ENCODE measurements at places on chromosomes 2 and 18.
A peak's percentile ranks its signal among the peaks of the same experiment; 100 is the strongest.

DNA sequence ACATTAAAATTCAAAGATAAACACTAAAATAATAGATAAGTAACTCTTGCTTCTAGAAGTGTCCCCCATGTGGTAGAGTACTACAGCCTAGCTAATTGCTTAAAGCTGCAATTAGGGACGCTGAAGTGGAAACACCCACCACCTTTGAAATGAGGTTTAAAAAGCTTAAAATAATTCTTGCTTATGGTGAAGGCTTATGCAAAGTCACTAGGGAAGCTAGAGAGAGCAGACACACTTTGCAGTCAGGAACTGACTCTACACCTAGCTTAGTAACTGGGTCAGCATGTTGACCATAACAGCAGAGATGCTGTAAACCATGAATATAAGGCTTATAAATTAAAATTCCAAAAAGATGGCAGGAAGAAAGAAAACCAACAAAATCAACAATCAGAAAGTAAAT lies 65.4 kb upstream of the DSG1 start:
- DNase-seq: no peak

DNA sequence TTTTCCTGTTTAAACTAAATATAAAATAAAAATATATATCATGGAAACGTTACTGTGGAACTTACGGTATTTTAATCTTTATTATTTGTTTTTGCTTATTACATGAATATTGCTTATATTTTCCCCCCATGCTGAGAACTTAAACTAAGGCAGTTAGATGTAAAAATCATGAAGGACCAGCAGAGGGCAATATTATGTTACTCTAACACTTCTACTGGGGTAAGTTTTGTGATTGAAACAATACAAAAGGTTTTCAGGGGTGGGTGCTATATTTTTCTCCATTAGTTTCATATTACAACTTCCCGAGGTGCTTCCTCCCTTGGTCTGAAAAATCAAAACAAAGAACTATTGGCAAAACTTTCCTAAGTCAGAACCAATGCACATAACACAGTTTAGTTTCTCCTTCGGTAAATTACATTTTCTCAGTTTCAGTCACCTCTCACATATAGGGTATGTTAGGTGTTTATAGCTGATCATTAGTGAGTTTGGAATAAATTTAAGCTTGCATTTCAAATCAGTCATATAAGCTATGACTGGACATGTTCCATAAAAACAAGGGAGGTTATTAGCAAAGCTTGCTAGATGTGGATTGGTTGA lies 54.8 kb downstream of the ZNF407 start:
- DNase-seq: no peak

GRCh38 chr2:204706939-204707338 lies 161.7 kb downstream of the PARD3B start:
- no peak for DNase-seq

DNA sequence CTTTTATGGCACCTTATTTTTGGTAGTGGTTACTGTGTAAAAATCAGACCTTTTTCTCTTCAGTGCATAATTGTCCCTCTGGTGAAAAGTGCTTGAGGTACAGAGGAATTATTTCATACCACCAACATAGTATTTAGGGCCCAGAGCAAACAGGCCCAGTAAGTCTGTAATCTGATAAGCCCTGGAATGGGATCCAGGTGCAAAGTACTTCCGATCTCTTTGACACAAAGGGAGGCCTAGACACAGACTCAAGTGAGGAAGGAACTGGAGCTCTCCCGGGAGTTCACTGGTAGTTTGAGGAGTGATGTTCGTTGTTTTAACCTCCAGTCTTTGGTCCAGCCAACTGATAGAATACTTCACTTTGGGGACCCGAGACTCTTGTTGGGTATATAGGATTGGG lies 57.4 kb downstream of the RAB31 start:
- no peak for DNase-seq

DNA sequence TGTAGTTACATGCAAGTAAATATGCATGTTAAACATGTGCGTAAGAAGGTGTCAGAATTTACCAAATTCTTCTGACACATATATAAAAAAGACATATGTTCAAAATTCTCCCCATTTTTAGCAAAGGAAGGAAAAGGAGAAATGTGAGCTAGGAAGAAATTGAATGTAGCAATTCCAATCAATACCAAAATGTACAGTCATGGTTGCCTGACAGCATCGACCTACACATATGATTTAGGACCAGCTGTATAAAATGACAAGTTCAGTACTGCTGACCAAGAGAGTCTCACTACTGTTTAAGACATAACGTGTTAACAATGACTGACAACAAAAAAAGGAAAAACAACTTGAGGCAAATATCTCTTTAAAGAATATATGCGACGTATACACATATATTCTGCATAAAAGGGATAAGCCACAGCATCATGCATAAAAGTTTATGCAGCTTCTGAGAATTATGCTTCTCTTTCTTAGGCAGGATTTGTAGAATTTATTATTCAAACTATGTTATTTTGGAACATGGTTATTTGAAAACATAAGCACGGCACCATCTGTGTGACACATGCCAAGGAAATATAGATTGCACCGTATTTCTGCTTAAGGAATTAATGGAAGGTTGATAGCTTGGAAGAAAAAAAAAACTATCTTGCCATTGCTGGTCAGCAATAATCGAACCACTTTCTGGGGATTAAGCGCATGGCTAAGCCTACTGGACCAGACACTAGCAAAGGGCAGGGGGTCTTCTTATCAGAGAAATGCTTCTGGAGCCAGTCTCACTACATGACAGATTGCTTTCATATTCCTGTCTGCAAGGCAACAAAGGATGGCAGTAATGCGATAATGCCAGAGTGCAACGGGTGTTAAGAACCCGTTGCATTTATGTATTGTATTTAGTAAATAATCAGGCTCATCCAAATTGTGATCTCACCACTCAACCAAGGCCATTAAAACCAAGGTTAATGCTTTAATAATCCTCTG lies 154.0 kb downstream of the WDPCP start:
- DNase-seq: no peak

DNA sequence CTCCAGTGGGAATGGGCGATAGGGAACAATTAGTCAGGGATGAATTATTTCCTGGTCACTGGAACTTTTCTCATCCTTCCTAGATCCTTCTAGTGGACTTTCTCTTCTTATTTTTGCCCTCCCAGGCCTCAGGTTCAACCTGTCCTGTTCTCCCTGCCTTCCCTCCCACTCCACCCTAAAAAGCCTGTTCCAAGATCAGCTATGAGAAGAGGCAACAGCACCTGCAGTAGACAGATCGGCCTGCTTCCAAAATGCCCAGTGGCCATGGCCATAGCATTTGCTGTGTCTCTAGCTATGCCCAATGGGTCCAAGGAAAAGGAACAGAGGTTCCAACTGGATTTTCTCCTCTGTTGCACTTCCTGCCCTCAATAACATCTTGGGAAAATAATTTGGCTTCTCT lies 16.5 kb upstream of the KCNF1 start:
- DNase-seq: no peak

- DNase-seq: peak; percentile 31
Observed at GRCh38 chr2:69781321-69782248, 39.7 kb downstream of the ANXA4 start.

GRCh38 chr2:233470011-233470687 lies 96.4 kb downstream of the USP40 start:
- no peak for DNase-seq

DNA sequence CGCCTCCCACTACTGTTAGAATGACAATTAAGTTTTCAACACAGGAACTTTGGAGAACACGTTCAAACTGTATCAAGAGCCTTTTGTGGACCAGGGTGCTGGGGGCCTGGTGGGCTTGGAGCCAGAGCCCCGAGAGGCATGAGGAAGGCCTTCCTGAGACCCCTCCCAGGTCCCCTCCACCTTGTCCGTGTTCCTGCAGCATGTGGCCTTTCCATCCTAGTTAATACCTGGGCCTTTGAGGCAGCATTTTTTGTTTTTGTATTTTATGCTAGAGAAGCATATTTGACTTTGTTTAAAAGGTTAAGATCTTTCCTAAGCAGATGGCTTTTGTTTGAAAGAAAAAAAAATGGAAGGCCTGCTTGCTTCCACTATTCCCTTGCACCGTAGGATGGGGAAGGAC lies 68.0 kb downstream of the INPP4A start:
- DNase-seq: no peak

DNA sequence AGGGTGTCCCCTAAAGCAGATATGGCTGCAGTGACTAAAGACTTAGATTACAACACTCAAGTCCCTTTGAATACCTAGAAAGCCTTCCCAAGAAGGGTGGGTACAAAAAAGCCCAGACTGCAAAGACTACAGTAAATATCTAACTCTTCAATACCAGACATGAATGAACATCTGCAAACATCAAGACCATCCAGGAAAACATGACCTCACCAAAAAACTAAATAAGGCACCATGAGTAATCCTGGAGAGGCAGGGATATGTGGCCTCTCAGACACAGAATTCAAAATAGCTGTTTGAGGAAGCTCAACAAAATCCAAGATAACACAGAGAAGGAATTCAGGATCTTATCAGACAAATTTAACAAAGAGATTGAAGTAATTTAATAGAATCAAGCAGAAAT lies 138.2 kb upstream of the OTOS start:
- no peak for DNase-seq

DNA sequence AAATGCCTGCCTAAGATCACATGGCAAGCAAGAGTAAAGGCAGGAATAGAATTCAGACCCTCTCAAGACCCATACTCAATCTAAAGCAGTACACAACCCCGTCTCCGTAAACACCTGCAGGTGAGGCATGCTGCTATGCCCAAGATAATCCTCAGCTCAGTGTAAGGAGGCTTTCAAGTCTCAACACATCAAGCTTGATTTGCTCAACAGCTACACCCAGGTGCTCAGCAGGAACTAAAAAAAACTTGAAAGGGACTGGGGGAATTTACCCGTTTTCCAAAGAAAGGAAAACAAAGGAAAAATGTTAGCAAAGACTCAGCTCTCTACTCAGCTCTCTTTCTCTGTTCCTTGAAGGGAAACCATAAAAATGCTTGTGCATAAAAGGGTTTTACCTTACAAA lies 301.8 kb downstream of the C1D start:
- no peak for DNase-seq

- DNase-seq: no peak
Observed at GRCh38 chr2:71812736-71813135, 334.9 kb downstream of the CYP26B1 start.

DNA sequence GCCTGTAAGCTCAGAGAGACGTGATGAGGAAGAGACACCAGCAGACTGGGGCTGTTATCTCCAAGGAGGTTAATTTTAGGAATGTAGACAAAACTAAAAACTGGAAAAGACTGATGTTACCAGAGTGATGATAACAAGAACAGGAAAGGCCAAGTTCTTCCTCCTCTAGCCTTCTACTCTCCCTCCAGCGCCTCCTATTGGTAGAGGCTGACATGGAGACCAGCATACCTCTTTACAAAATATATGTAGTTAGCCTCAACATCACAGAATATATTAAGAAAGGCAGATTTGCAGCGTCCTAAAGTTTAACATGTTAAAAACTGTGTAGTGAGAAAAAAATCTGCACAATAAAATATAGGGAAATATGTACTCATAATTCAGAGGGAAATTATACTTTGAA lies 66.0 kb downstream of the TCF4 start:
- DNase-seq: no peak

GRCh38 chr2:23592898-23593751 lies 208.1 kb downstream of the KLHL29 start:
- no peak for DNase-seq

- DNase-seq: no peak
Observed at GRCh38 chr2:203490391-203490790, 44.7 kb downstream of the RAPH1 start.

DNA sequence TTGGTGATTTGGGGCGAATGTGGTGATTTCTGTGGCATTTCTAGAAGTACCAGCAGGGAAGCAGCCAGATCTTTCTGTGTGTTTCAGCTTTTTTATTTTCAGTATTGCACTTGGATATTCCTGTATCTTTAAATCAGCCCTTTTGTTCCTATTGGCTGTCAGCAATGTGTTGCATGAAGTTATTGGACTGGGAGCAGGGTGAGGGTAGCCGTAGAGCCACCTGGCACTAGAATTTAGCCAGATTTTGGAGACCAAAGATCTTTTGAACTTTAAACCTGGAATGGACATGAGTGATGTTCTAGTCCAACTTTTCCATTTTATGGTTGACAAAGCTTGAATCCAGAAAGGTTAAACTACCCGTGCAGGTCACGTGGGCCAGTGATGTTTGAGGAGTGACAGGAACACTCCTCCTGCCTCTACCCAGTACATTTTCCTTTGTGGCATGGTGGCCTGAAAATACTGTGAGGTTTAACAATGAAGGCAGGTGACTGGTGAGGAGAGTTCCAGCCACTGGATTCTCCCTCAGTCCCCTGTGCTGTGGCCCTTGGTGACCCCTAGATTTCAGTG lies 122.3 kb downstream of the NEDD4L start:
- no peak for DNase-seq

GRCh38 chr18:31996007-31996406 lies 22.6 kb upstream of the RNF125 start:
- DNase-seq: no peak

DNA sequence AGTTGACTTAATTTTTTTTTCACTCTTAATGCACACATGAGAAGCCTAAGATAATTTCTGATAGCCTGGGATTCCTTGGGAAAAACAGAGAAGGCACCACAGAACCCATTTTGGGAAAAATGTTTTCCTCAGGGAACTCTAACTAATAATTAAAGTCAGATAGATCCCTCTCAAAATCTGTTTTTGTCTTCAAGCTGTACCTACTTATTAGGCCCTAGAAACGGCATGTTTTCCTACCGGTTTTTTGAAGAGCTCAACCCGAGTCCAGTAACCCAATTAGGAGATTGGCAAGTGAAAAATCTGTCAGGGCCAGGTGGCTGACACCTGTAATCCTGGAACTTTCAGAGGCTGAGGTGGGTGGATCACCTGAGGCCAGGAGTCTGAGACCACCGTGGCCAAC lies 16.1 kb upstream of the PDK1 start:
- no peak for DNase-seq
